NCI-H748 treated with DMSO at 0.1 percent for 48 hours (cell line): ENCODE measurements at places on chromosomes 5 and 9.

- no peak for DNase-seq
Observed at GRCh38 chr9:134267881-134268724, 58.2 kb upstream of the RXRA start.

DNA sequence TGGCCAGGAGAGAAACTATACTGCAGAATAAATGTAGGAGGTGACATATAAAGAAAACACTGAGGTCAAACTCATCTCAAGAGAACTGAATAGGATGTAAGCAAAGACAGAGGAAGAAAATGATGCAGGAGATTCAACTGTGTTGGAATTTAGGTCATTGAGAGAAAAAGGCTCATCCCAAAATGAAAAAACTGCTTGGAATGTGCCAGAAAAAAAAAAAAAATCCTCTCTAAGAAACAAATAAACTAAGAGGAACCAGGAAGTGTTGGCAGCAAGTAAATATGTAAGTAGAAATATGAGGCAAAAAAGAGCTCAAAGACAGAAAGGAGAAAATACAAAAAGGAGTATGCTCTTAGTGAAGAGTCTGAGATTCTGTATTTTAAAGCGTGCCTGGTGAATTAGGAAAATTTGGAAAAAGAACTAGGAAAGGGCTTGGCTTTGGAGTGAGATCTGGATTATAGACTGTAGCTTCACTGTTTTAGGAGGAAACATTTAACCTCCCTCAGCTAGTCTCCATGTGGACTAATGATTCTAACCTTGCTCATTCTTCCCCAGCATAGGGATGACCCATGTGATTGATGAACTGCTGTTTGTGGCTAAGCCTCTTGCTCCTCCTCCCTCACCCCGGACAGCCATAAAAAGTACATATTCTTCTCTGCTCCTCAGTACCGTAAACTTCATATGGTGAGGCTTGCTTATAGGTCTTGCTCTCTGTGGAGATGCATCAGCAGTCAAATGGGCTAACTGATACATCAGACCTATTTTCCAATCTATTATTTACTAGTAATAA lies 185.6 kb upstream of the POU5F2 start:
- no peak for DNase-seq

- no peak for DNase-seq
Observed at GRCh38 chr5:179840766-179841165, 17.9 kb downstream of the MRNIP start.

DNA sequence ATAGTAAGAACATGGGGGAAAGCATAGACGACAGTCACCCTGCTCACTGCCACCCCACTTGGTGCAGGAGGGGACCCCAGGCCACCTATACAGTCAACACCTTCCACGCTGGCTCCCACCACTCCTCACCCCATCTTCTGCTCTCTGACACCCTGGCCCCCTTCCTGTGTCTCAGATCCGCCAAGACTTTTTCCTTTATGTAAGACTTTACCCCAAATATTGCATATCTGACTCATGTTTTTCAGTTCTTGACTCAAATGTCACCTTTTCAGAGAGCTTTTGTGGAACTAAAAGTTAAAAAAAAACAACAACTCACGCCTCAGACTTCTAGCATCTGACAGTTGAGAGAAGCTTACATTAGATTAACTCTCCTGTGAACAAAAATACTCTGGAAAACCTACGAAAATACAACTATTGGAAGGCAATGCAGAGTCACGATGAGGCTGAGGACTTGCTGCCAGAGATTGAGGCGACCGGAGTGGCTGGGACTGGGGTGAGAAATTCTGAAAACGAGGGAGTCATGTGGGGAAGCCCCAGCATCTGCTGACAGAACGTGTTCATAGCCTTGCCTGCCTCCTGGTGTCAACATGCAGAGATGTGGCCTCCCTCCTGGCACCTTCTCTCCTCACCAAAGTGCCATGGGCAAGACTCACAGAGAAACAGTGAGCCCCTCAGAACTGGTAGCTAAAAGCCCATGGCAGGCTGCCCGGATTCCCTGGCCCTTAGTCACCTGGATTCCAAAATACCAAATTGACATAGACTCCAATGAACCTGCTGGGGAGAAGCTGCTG lies 22.4 kb upstream of the FCN2 start:
- no peak for DNase-seq

- DNase-seq = no peak
Observed at GRCh38 chr5:72020161-72020983, 86.9 kb upstream of the MAP1B start.

DNA sequence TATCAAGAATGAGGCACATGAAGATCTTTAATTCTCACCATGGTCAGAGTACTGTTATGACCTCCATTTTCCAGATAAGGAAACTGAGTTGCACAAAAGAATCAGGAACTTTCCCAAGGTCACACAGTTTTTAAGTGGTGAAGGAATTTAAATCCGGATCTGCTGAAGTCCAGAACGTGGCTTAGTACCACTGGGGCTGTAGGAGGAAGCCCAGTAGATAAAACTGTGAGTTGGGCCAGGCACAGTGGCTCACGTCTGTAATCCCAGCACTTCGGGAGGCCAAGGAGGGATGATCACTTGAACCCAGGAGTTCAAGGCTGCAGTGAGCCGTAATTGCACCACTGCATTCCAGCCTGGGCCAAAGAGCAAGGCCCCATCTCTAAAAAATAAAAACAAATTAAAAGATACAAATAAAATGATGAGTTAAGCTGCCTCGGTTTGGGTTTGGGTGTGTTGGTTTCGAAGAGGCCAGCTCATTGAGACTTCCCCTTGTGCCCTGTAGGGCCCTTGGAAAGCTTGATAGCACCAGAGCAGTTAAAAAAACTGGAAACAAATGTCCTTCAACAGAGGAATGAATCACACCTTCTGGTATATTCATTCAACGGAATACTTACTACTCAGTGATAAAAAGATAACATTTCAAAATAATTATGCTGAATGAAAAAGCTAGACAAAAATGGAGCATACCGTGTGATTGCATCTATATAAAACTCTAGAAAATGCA lies 20.1 kb downstream of the ATOX1 start:
- DNase-seq = no peak

GRCh38 chr5:127863610-127864395 lies 160.6 kb downstream of the CCDC192 start:
- no peak for DNase-seq

GRCh38 chr5:123066016-123066415 lies 23.0 kb upstream of the PRDM6 start:
- DNase-seq = no peak

- DNase-seq = no peak
Observed at GRCh38 chr9:112311497-112311896, 21.9 kb downstream of the PTBP3 start.

DNA sequence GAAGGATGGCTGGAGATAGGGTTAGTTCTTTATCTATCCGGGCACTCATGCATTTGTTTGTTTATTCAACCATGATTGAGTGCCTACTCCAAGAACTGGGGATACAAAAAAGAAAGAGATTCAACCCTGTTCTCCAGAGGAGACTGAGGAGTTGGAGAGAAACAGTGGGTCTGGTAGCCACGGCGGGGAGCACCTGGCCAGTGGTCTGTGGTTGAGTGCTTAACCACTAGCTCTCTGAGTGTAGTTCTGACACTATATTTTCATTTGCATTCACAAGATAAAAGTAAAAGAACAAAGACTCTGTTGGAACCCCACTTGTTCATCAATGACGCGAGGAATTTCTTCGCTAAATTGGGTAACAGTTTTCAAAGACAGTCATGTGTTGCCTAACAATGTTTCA lies 295.5 kb upstream of the MSX2 start:
- DNase-seq = no peak

DNA sequence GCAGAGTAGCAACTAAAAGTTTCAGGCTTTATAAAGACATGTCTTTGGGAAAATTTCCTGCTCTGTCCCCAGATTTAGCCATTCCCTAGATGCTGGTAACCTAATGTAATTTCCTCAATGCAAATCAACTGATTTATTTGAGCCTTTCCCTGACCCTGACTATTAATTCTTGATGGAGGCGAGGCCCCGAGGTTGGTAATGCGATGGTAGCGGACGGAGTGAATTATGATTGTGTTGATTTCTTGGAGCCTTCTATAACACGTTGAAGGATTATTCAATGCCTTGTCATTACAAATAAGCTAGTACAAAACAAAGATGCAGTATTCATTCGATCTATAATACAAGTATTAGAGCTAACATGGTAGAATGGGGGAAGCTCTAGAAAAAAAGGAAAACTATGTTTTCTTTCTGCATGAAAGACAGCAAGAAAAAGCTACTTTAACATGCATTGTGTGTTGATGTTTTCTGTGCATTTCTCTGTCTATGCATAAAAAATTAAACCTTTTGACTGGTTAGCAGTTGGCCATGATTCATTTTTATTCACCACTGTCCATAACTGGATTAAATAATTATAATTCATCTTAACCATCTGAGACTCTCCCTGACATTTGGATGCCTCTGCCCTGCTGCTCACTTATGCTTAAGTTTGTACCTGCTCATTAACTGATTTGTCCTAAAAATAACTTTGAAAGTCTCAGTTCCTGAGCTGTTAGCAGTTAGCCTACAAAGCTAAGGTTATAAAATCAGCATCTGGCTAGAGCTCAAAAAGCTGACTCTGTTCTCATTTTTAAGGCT lies 490.2 kb upstream of the NUDT12 start:
- no peak for DNase-seq

- DNase-seq = no peak
Observed at GRCh38 chr9:35679766-35680330, 6.1 kb downstream of the CA9 start.

DNA sequence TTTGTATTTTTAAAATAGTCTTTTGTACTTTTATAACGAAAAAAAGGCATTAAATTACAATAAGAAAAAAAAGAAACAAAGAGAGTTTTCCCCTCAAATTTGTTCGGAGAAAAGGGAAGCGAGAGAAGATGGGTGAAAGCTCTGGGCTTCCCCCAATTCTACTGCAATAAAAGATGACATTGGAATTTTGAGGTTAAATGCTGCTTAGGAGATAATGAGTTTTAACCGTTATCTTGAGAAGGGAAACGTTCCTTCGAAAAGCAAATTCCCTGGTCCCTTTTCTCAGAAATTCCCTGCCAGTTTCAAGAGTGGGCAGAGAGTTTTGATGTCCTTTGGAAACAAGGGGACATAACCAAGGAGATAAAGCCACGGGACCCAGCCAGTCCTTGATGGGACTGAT lies 18.4 kb upstream of the ERGIC1 start:
- DNase-seq = no peak

DNA sequence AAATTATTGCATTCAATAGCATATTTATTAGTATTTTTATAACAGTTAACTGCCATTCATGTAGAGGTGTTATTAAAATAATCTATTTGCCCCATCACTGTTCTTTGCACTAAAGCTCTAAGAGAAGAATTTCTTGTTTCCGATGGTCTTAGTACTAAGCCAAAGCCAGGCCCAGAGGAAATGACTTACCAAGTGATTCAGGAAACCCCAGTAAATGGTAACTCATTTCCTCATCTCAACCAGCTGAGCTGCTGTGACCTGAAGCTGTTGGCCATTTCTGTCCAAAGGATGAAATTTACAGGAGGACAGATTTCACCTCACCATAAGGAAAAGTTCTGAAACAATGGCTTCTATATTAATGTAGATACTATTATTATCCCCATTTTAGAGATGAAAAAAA lies 117.0 kb downstream of the PIK3R1 start:
- no peak for DNase-seq

DNA sequence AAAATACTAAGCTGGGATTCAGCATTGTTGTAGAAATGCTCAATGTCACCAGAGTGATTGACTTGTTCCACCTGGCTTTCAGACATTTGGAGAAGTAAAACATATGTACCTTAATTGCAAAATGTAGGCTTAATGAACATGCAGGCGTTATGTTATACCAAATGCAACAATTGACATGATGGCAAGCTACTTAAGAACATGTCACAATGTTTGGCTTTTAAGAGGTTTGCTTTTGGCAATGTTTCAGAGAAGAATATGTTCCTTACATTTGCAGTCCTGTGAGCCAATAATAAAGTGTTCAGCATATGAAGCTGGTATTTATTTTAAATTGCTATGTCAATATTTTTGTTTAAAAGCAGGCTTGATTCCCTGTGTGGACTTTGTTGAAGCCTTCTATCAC lies 111.7 kb upstream of the NUDT12 start:
- DNase-seq = peak; percentile 100

DNA sequence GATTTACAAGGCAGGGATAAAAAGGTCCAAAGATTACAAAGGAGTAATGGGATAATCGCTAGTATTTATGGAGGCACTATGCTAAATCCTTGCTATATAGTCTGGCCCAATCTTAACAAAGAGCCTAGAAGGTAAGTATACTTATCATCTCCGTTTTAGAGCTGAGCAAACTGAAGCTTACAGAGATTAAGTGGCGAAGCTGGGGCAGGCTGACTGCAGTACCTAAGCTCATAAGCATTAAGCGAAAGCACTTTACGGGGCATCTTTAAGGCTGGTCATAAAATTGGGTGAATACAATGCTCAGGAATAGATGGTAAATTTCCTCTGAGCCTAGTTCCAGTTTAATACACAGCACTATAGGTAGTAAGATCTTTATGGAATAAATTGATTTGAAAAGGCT lies 30.0 kb upstream of the ZNF366 start:
- DNase-seq = no peak

- DNase-seq = no peak
Observed at GRCh38 chr5:67235399-67236110, 39.0 kb upstream of the CD180 start.

GRCh38 chr9:132136151-132136780 lies 25.6 kb upstream of the NTNG2 start:
- no peak for DNase-seq

DNA sequence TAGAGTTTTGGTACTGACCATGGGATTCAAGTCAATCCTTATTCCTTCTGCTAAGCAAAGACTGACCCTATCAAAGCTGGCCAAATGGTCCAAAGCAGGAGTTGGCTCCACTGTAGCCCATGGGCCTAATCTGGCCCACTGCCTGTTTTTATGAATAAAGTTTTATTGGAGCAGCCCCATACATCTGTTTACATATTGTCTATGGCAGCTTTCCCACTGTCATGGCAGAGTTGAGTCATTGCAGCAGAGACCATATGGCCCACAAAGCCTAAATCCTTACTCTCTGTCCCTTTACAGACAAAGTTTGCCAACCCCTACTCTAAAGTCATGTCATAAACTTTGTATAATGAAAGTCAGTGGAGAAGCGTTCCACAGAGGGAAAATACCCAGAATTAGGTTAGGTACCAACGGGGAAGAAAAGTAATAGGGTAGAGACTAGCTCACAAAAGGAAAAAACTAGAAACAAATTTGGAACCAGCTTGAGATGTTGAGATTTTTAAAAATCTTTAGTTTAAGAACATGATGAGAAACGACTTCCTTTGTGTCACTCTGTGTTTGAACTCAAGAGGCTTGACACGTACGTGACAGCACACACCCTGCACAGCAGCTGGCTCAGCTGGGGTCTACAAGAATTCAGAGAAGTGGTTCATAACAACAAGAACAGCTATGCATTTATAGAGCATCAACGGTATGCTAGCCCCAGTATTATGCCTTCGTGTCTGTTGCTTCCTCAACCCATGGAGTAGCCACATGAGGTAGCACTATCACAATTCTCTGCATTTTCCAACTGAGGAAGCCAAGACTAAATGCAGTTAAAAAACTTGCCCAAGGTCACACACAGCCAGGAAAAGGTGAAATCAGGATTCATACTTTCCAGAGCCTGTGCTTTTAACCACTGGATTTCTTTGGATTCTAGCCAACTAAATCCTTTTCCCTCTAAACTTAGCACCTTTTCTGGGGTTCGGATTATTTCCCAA lies 198.9 kb upstream of the WWC1 start:
- no peak for DNase-seq

- DNase-seq = no peak
Observed at GRCh38 chr5:66769839-66770617, 173.8 kb downstream of the MAST4 start.

- DNase-seq = peak; percentile 57
Observed at GRCh38 chr9:83622939-83623678, at the start of gene IDNK. IDNK (plus strand) TSS chr9:83623143; CDS start chr9:83623172, 29 bp downstream.
